ENCODE measurements at places on chromosomes 7 and 10. TPM values are rescaled to one million over a fixed set of nuclear protein-coding genes. Genes with fewer than 3 reads are reported as not detected.

DNA sequence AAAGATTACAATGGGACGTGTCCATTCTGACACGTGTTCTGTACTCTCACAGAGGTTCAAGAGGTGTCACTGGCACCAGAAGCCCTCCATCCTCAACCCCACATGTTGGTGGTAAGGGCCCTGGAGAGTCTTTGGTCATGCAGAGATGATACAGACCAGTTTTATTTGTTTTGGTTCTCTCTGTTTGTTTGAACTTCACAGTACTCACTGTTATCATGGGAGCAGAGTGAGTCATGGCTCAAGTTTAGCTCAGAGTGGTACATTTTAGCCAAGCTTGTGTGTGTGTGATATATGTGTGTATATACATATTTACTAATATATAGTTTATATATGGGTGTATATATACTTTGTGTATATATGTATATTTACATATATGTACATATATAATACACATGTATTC lies 935.6 kb downstream of the GRID1 start:
- no peak for DNase-seq

CNPY1 gene
- not detected for total RNA-seq

NANOS1 gene
- total RNA-seq = 1.6 TPM

DNA sequence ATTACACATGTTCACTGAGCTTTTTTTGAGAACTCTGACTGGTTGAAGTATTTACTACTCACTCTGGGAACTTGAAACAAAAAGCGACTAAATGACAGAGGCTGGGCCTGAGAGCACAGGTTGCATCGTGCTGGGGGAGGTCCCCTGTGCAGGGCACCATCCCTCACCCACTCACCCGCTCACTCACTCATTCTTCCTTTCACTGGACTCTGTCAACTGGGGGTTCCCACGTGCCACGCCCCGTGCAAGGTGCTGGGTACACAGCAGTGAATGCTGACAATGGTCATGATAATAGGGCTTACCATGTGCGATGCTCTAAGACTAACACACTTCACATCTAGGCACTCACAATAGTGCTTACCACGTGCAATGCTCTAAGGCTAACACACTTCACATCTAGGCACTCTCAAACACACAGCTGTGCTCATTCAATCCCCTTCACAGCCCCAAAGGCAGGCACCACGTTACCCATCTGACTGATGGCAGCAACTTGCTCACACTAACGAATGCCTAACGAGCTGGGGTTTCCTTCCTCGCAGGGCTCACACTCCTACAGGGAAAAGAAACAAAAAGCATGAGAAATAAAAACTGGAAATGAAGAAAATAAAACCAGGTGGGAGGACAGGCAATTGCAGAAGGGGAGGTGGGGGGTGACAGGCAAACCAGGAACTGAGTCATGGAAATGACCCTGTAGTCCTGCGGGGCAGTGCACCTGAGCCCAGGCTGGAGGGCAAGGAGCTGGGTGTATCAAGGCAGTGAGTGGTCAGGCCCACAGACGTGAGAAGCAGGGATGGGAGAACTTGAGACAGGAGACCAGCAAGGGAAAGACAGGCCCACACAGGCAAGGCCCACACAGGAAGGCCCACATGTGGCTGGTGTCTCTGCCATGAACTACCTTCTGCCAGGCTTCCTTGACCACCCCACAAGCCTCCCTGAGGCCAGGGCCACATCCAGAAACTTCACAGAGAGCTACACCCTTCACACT lies 147.0 kb upstream of the FAM20C start:
- DNase-seq = no peak

- no peak for DNase-seq
Measured at GRCh38 chr10:11175823-11176243, 158.2 kb downstream of the CELF2 start.

DNA sequence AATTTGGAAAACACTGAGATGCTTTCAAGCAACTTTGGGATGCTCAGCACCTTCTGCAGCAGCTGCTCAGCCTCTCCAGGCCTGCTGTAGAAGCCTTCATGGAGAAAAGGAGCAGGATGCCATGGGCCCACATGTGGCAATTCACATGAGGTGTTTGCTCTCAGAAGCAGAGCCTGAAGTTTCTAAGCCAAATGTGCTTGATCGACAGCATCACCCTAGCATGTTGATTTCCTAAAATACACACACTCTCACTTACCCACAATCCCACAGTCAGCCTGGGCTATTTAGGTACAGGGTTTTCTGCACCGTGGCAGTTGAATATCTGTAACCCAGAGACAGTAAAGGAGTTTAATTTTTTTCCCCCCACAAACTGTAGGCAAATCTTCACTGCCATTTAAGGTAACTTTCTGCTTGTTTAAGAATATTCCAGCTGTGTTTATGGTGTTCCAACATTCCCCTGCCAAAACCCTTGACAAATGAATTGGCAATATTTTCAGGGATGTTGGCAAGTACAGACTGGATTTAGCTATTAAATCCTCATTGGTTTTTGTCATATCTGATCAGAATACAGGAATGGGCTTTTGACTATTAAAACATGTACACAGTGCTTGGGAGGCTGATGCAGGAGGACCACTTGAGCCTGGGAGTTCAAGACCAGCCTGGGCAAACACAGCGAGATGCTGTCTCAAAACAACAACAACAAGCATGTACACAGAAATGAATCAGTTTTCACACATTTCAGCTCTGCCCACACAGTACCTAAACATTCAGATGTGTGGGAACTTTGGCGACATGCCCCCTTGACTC lies 244.2 kb downstream of the CELF2 start:
- DNase-seq = no peak

Data from omental fat pad (tissue), 4 donors.